ENCODE measurements at places on chromosomes 6 and 20.
A peak's percentile ranks its signal among the peaks of the same experiment; 100 is the strongest.

DNA sequence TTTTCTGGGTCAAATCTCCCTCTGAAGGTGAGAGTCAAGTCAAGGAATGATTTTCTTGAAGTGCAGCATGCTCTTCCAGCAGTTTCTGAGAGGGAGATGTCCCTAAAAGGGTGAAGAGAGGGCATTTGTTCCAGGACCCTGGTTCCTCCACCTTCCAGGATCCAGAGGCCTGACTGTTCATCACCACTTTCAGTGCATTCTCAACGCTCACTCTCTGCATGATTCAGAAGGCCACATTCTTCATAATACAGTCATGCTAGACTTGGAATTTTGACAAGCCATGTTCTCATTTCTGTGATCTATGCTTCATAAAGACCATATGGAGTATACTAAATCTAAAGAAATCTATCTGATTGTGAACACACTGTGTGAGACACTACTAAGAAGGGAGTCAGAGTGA, 85.1 kb downstream of the PDE7B start:
- peak; percentile 85 for DNase-seq

DNA sequence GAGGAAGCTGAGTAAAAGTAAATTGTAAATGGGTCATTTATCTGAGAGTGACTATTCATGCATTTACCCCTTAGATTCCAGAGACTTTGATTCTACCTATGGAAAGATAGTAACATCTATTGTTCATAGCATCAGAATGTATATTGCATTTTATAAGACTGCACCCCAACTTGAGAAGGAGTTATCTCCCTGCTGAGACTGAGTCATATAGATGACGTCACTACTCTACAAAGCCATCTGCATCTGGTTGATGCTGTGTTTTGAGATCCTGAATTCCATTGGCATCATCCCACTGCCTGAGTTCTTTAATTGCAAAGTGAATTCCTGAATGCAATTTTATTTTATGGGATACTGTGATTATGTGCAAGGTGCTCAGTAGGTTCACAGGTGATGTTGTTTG, 444.0 kb upstream of the SLC35B3 start:
- DNase-seq, result no peak

GRCh38 chr6:127199470-127199869, 67.2 kb upstream of the RNF146 start:
- no peak for DNase-seq

GRCh38 chr6:134921721-134922261, 28.1 kb downstream of the ALDH8A1 start:
- no peak for DNase-seq

DNA sequence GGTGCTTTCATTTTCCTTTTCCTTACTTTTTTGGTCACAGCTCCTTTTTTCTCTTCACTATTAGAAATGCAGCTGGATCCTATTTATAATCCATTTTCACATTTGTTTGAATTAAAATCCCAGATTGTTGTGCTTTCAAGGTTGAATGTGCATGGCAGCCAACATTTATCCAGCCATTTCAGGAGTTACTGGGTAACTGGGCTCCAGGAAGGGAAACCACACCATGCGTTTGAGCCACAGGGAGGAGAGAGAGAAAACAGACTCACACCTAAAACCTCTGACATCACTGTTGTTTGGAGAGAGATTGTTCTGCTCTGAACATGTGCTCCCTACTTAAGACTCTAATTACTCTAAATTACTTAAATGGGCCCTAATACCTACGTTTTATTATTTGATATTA, 173.4 kb downstream of the BMP2 start:
- DNase-seq, result no peak

- no peak for DNase-seq
These were observed 16.9 kb downstream of the KCNK15 start for GRCh38 chr20:44762466-44763140.

DNA sequence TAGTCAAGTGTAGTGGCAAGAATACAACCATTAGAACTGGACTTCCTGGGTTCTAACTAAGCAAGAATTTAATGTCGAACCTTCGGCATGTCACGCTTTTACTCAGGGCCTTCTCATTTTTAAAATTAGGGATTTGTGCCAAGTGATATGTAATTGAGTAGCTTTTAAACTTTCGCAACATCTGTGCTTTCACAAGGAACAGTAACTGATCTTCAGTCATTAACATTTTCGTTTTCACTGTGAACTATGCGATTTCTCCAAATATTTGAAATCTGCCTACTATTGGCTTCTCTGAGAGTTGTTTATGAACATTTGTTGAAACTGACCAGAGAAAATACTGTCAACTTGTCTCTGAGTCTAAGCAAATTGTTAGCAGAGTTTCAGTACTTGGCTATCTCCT, 27.6 kb downstream of the GRM1 start:
- DNase-seq, result no peak

DNA sequence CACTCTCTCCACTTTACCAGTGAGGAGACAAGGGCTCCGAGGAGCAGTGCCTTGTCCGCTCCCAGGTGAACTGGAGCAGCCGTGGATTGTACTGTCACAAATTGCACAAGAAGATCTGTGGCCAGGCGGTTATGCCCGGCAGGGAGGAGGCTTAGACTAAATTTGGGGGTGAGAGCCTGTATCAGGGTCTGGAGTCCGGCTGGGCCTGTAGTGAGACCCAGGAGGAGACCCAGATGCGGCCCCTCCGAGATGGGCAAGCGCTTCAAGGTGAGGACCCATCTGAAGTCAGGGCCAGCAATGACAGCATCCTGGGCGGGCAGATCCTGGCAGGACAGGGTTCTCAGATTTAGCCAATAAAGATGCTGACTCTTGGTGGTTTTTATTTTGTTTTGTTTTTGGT, 27.6 kb downstream of the BANF2 start:
- DNase-seq, result no peak

DNA sequence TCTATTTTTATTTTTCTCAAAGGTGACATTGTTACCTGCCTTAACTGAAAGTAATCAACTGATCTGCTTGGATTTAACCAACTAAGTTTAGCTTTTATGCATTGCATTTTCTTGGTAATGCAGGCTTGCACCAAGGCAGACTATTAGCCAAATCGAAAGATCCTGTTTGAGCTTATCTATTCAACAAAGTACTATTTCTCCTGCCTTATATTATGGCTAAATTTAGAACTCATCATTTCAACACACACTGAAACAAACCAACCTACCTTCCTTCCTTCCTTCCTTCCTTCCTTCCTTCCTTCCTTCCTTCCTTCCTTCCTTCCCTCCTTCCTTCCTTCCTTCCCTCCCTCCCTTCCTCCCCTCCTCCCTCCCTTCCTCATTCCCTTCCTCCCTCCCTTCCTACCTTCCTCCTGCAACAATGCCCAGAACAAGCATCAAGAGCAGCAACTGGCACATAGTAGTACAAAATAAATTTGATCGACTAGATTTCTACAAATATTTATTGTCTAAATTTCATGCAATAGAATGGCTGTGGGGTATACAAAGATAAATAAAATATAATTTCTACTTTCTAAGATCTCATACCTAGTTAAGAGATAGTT, 17.0 kb upstream of the RNF182 start:
- DNase-seq, result no peak

DNA sequence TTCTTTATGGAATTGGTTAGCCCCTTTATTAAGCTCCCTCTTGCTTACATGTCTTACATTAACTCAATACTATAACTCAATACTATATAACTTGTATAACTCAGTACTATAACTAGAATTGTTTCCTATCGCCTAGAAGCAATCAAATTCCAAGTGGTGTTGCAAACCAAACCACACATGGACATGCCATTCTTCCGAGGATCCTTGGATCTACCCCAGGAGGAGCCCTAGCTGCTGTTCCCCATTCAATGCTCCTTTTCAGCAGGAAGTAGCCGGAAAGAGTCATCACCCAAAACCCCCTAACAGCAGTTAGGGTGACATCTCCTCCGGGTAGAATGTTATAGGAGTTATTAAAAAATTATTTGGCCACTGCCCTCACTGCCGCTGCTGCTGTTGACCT, 40.5 kb downstream of the PLN start:
- no peak for DNase-seq

DNA sequence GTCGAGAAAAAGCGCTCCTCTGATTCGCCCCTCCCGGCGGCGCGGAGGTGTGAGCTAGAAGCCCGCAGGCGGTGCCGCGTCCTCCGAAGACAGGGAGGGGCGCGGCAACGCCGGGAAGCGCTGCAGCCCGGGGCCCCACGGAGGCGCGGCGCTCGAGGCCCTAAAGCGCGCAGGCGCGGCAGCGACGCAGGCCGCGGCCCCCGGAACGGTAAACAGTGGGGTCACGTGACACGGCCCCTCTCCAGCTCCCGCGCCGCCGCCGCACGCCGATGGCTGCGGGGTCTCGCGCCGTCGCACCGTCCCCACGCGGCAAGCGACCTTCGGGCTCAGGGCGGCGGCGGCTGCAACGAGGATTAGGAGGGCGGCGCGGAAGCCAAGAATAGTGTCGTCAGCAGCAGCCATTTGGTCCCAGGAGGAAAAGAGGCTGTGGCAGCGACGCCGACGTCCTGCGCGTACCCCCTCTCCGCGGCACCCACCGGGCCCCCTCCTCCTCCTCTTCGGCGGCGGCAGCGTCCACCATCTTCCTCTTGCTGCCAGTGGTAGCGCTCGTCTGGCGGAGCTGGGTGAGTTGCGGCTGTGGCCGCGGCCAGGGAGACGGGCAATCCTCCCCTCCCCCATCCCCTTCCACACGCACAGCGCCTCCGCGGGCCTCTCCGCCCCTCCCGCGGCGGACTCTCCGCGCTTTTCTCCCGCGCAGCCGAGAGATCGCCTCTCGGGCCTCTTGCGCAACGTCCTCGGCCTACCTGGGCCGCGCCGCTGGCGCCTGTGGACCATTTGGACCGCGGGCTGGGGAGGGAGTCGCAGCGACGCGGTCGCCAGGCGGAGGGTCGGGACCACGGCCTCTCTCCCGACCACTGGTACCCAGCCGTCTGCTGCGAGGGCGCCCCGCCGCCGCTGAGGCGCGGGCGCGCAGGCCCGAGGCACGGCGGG, at the start of gene PHF3:
TSS of gene PHF3 (plus strand) at position 215 of the 930 bp plus-strand sequence. CDS start 10,750 bp downstream, outside the sequence.
- peak; percentile 67 for DNase-seq

- no peak for DNase-seq
These were observed 440.2 kb downstream of the TBC1D32 start for GRCh38 chr6:120894077-120894476.

- DNase-seq, result no peak
These were observed 1.2 kb downstream of the WTAP start for GRCh38 chr6:159728531-159728964.

DNA sequence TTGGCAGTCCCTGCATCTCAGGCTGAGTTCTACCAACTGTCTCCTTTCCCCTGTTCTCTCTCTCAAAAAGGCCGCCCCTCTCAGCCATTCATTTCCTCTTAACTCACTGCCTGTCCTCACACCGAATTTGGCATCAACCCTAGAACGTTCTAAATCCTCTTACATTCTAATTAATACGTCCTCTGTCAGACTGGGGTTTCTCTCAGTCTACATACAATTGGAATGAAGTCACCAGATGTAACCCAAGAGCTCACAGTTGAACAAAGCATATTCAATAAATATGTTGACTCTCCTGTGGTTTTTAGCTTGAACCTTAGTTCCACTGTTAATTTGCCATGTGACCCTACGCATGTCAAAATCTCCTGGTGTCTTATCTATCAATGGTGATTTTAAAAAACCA, 269.6 kb downstream of the CLIC5 start:
- no peak for DNase-seq

DNA sequence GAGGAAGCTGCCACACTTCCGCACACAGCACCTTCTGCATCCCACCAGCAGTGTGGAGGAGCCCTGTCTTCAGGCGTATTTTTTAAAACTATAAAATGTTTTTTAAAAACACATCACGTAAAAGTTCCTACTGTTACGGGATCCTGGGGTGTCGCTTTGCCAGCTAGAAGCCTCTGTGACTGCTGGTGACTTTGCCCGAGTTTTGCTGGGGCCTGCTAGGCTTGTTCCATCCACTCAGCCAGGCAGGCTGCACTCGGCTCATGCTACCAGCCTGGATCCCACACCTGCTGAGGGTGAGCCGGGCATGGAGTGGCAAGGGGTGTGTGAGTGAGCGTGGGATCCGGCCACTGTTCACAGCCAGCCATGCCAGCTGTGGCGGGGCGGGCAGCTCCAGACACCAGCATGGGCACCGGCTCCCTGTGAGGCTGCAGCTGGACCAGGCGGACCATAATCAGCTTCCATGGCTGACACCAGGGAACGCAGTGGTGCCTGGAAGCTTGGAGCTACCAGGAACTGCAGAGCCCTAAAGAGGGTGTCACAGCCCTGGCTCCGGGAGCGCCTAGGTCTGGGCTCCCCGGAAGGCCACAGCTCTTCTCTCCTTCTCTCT, 12.3 kb upstream of the SLCO4A1 start:
- no peak for DNase-seq

DNA sequence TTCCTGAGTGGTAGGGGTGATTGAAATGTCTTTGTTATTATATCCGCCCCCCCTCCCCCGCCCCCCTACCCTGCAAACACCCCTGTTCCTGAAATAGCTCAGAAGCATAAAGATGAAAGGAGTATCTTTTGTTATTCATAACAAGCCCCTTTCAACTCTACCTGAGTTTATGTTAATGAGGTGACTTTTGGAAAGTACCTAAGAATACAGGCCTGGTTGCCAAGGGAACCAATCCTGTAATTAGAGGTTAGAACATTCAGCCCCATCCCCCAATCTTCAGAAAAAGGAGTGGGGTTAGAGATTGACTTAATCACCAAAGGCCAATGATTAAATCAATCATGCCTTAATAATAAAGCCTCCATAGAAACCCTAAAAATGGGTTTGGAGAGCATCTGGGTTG, 979.2 kb upstream of the GJE1 start:
- DNase-seq, result no peak

DNA sequence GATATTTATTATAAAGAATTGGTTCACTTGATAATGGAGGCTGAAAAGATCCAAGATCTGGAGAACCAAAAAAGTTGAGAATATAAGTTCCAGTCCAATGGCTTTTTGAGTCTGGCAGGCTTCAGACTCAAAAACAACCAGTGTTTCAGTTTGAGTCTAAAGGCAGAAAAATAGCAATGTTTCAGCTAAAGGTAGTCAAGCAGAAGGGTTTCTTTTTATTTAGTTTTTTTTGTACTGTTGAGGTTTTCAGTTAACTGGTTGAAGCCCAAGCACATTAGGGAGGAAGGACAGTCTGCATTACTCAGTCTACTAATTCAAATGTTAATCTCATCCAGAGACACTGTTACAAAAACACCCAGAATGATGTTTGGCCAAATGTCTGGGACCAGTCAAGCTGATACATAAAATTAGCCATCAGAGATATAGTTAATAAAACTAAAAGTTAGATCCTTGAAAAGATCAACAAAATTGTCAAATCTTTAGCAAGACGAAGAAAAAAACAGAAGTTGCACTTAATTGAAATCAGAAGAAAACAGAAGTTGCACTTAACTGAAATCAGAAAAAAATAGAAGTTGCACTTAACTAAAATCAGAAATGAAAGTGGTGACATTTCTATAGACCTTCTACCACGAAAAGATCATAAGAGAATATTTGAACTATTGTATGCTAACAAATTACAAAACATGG, 980.3 kb upstream of the FLRT3 start:
- DNase-seq, result no peak

DNA sequence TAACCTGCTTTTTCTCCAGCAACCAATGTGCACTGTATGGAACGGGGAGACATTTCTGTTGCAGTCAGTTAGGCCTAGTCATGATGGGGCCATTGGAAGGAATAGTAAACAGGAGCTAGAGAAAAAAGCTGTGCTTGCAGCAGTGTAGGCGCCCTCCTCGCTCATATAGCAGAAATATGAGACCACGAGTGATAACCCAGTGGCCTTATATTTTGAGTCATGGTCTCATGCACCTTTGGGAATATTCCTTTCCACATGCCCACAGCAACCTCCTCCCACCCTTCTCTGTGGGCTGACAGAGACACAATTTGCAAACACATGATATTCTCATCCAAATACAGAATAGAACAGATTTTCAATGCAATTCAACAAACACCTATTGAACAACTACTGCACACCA, 248.9 kb upstream of the CITED2 start:
- DNase-seq, result no peak

- no peak for DNase-seq
These were observed 1.4 kb downstream of the MDGA1 start for GRCh38 chr6:37696220-37696840.

Measured in GM04504 (cell line).